Neural progenitor cell (in vitro differentiated cells): ENCODE measurements at places on chromosomes 7 and 10.
A peak's percentile ranks its signal among the peaks of the same experiment; 100 is the strongest.

DNA sequence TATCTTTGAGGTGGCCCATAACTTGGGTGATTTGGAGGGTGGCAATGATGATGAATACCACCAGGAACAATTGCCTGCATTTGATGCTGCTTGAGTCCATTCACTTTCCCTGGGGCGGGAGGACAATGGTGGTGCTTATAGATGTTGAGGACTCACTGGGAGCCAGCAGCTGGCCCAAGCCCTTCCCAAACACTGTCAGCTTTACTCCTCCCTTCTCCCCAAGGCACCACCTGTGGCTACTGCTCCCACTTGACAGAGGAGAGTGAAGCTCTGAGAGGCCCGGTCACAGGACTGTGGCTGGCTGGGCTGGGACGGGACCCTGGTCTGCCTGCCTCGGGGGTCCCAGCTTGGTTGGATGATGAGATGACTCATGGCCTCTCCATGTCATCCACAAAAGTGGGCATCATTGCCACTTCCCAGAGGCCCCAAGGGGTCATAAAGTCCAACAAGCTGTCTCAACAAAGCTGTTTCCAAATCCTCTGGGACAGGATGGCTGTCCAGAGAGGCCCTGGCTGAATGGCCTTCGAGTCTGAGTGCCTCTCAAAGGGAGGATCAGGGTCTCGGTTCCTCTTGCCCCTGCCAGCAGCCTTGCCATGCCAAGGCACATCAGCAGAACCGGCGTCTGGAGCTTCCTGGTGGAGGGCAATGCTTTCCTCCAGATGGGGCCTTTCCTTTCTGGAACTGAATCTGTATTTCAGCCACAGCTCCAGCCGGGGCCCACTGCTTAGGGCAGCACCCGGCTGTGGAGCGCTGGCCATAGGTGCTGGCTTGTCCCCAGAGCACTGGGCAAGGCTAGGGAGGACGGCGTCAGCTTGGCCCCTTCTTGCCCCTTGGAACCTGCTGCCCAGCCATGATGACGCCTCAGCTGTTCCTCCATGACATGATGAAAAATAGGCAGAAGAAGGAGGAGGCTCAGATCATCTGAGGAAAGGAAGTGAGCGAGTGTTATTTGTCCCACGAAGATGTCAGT lies 47.0 kb upstream of the PLEKHA1 start:
- DNase-seq, result no peak

DNA sequence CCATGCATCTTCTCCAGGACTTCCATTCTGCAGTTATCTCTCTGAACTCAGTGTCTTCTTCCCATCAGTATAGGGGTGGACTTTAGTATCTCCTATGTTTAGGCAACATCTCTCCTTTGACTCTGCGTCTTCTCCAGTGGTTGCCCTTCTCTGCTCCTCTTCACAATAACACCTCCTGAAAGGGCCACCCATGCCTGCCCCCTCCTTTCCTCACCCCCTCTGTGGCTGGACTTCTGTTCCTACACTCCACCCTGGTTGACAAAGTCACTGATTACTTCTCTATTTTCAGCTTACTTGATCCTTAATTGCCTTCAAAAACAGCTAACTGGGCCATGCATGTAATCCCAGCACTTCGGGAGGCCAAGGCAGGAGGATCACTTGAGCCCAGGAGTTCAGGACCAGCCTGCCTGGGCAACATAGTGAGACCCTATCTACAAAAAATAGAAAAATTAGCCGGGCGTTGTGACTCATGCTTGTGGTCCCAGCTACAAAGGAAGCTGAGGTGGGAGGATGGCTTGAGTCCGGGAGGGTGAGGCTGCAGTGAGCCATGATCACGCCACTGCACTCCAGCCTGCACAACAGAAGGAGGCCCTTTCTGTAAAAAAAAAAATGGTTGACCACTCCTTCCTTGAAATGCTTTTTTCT lies 13.7 kb downstream of the SRGN start:
- no peak for DNase-seq

DNA sequence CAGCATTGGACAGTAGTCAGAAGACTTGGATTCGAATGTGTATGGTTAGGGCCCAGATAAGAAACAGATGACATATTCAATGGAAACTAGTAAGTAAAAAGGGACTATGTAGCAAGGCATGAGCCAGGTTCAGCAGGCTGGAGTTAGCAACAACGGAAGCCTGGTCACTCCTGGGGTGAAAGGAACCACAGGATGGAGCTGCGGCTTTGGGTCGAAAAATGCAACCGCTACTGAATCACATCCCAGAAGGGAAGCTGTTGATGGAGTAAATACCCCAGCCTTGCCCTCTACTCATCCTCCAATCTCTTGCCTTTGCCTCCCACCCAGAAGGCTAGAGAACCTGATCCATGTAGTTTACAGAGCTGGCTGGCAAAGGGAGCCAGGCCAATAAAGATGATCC lies 37.5 kb upstream of the EGR2 start:
- DNase-seq, result no peak

DNA sequence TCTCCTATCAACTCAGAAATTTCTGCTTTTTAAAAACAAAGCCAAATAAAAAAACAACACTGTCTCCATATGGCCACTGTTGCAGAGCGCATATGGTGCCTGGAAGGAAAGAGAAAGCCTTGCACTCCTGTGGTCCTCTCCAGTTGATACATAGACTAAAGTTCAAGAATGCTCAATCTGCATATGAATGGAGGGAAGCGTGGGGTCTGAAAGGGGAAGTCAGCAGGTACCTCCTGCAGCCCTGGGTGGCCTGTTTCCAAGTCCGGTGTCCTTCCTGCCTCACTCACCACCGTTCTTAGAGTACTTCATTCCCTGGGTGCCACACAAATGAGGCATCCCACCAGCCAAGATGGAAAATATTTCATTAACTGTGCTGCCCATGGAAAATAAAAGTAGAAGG lies 138.3 kb upstream of the PALS2 start:
- DNase-seq, result peak; percentile 41

GRCh38 chr10:68559841-68560185 lies 324 bp upstream of the TET1 start:
- DNase-seq, result no peak

GRCh38 chr7:1026721-1027161 lies 17.6 kb upstream of the GPR146 start:
- DNase-seq, result no peak

GRCh38 chr10:95831076-95831475 lies 75.1 kb downstream of the ENTPD1 start:
- DNase-seq, result no peak

DNA sequence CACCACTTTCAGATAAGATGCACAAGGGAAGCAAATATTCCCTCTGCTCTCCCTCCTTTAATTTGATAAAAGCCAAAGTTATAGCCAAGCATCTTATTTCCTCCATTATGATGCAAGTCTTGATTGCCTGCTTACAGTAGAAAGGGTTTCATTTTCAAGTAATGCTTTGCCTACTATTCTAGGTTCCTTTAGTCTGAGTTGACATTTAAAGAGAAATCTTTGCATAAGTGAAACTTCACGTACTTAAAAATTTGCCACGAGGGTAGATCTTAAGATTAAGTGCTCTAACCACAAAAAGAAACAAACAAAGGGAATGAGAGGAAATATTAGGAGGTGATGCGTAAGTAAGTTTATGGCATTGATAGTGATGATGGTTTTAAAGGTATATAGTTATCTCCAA lies 78.1 kb upstream of the VWDE start:
- no peak for DNase-seq

DNA sequence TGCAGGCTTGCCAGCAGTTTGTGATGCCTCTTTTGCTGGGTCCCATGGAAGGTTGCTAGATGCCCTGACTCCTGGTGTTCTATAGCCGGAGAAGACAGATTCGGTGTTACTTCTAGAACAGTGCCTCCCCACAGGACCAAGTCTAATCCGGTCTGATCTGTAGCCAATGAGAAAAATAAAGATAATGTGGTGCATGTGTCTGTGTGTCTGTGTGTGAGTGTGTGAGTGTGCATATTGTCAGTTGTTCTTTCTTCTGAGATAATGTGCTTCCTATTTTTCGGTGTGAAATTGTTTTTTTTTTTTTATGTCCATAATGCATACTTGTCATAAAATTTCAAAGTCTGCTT lies 29.7 kb upstream of the ZNRF2 start:
- DNase-seq, result no peak

GRCh38 chr10:24344279-24344678 lies 135.3 kb downstream of the KIAA1217 start:
- no peak for DNase-seq

GRCh38 chr10:17617031-17617911 lies at the start of gene HACD1:
HACD1 (minus strand) TSS chr10:17617374; CDS start chr10:17617339, 35 bp downstream.
- DNase-seq, result peak; percentile 87

- DNase-seq, result no peak
Observed at GRCh38 chr7:139078911-139079310, 30.6 kb downstream of the ZC3HAV1 start.

GRCh38 chr7:55570218-55570873 lies 2.0 kb downstream of the VOPP1 start:
- DNase-seq, result no peak

GRCh38 chr10:61342858-61343572 lies 110.2 kb downstream of the TMEM26 start:
- no peak for DNase-seq

- peak; percentile 79 for DNase-seq
Observed at GRCh38 chr10:96511044-96511945, 2.4 kb downstream of the TLL2 start.

DNA sequence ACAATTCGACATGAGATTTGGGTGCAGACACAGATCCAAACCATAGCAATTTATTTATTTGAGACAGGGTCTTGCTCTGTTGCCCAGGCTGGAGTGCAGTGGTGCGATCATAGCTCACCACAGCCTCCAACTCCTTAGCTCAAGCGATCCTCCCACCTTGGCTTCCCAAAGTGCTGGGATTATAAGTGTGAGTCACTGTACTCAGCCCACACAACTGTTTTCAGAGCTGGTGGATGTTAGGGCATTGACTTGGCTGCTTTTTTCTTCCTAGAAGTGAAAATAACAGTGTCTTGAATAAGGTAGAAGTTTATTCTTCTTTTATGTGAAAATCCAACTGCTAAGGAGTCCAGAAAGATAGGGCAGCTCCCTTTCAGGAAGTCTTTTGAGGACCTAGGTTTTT lies 132.1 kb downstream of the CCDC3 start:
- no peak for DNase-seq

DNA sequence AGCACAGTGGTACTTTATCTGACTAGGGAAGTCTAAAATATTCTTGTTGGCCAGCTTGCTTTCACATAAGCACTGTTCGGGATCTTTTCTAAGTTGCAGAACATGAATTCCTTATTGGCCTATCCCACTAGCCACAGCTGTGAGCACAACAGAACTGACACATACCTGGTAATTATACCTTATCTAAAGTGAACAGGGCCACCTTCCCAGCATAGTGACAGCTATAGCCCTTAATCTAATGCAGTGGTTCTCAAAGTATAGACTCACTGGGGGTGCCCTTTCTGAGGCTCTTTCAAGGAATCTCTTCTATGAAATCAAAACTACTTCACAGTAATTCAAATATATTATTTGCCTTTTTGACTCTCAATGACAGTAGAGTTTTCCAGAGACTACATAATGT lies 184.7 kb upstream of the KAT6B start:
- DNase-seq, result no peak
